ENCODE measurements at places on chromosomes 16 and 17. TPM values are rescaled to one million over a fixed set of nuclear protein-coding genes. Genes with fewer than 3 reads are reported as not detected.

The PRPSAP2 gene
- total RNA-seq = 49.2 TPM

The DNAH17 gene
- 0.22 TPM for total RNA-seq

The CRYBA1 gene
- total RNA-seq = not detected

The NME1 gene
- total RNA-seq = 153 TPM

The LPO gene
- total RNA-seq = not detected

The TSPOAP1 gene
- total RNA-seq = 77.0 TPM

The UBALD1 gene
- 22.0 TPM for total RNA-seq

The TNFRSF17 gene
- not detected for total RNA-seq

The MYH2 gene
- total RNA-seq = not detected

The TP53TG3F gene
- total RNA-seq = not detected

The NPIPB8 gene
- 1.6 TPM for total RNA-seq

The SLFN13 gene
- 53.8 TPM for total RNA-seq

The KRTAP9-2 gene
- total RNA-seq = not detected

The PYCARD gene
- total RNA-seq = 98.3 TPM

The CES1 gene
- total RNA-seq = not detected

The HS3ST6 gene
- total RNA-seq = not detected

The PRDM7 gene
- not detected for total RNA-seq

The KRT12 gene
- total RNA-seq = not detected

The MAPT gene
- total RNA-seq = 0.10 TPM

The TNFRSF13B gene
- total RNA-seq = not detected

The KCNJ12 gene
- total RNA-seq = not detected

The CDH15 gene
- not detected for total RNA-seq

The CLDN7 gene
- total RNA-seq = 0.49 TPM

The KRT25 gene
- not detected for total RNA-seq

The HYDIN gene
- 0.22 TPM for total RNA-seq

The ATP1B2 gene
- total RNA-seq = 0.22 TPM
